ENCODE measurements at places on chromosomes 12 and 14. TPM values are rescaled to one million over a fixed set of nuclear protein-coding genes. Genes with fewer than 3 reads are reported as not detected.

The HOXC12 gene
- not detected for polyA plus RNA-seq

DNA sequence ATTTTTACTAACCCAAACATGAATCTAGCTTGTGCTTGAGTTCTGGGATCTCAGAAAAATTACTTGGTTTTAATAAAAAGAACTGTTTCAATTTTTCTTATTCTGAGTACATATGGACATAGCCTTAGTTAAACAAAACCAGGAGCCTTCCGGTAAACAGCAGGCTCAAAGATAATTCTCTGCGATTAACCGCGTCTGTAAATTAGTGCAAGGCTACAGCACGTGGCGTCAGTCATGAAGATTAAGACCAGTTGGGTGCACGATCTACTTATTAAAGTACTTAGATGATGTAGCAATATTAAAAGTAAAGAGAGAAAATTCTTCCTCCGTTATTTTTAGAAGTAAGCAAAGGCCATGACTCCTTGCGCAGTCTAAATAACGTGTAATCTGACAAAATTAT lies 700 bp downstream of the KCNJ8 start:
- peak; percentile 26 for DNase-seq

The ATP23 gene
- 14.3 TPM for polyA plus RNA-seq

GRCh38 chr12:53230108-53230845 lies 1.7 kb downstream of the RARG start:
- DNase-seq: no peak

The ACVRL1 gene
- polyA plus RNA-seq: 18.7 TPM

The BDKRB1 gene
- 0.18 TPM for polyA plus RNA-seq

The PAX9 gene
- polyA plus RNA-seq: not detected

The TSPAN19 gene
- polyA plus RNA-seq: 0.07 TPM

The TMEM121 gene
- 2.3 TPM for polyA plus RNA-seq

DNA sequence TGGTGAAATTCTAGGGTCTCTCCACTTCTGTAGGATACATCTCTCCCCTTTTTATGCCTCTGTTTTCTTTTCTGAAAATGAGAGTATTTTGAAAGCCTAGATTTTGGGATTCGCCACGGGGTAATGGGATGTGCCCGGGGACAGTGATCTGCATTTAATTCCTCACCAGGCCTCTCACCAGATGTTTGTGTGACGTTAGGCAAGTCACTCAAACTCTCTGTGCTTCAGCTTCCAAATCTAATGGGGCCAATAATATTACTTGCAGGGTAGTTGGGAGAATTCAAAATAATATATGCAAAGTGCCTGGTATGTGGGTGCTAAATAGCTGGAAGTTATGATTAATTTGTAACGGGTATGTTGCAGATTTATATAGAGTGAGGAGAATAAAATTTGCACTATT lies 78.8 kb downstream of the C12orf75 start:
- no peak for DNase-seq

The CPNE6 gene
- polyA plus RNA-seq: 0.16 TPM

- no peak for DNase-seq
Measured at GRCh38 chr14:22657861-22658260, 13.7 kb upstream of the OR6J1 start.

The FAM90A1 gene
- 0.07 TPM for polyA plus RNA-seq

The SPIC gene
- not detected for polyA plus RNA-seq

DNA sequence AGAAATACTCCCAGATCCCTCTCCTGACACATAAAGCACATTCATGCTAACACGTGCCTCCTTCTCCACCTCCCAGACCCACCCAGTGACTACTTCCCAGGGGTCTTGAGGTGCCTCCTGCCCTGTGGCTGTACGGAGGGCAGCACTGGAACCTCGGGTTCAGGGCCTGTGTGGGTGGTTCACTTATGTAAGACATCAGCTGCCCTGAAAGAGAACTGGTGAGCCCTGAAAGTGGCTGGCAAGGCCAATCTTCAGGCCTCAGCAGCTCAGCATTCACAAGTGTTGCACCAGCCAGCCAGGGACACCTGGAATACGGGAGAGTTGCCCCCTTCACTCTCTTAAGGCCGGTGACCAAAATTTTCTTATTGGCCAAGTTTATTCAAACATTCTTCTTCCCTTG lies 38.9 kb upstream of the NTF3 start:
- DNase-seq: no peak

DNA sequence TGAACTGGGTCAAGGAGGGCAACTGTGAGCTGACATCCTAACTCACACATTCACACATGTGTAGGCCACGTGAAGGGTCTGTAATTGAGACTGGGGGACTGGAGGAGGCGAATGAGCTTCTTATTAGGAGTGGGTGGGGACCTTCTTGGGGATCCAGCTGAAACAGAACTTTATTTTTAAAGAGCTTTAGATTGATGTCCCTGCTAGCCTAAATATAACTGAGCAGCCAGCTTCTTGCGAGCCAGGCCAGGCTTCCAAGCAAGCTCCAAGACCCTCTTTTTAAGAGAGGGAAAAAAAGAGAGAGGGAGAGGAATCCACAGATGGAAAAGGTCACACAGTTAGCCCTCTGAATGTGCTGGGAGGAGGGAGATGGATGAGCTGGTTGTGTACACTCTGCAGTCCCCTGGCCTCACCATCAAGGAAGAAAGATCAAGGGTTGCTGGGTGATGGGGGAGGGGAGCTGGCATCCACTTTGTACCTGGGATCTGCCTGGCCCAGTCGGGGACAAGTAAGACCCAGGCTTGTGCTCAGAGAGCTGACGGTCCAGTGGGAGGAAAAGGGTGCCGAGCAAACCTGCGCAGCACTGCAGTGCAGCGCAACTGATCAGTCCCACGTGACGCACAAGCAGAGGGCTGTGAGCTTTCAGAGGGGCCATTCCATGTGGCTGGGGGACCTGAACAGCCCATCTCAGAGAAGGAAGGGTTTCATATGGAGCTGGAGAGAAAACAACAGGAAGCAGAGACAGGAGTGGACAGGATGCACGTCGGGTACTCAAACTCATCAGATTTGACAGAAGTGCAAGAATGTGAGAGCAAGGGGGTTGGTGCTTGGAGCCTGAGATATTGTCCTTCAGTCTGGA lies 154.5 kb downstream of the ZFP36L1 start:
- DNase-seq: no peak

- no peak for DNase-seq
Measured at GRCh38 chr14:70662816-70663215, 21.1 kb downstream of the TTC9 start.

The A2M gene
- 165 TPM for polyA plus RNA-seq

The PTCSC3 gene
- polyA plus RNA-seq: not detected

The INF2 gene
- 36.6 TPM for polyA plus RNA-seq

DNA sequence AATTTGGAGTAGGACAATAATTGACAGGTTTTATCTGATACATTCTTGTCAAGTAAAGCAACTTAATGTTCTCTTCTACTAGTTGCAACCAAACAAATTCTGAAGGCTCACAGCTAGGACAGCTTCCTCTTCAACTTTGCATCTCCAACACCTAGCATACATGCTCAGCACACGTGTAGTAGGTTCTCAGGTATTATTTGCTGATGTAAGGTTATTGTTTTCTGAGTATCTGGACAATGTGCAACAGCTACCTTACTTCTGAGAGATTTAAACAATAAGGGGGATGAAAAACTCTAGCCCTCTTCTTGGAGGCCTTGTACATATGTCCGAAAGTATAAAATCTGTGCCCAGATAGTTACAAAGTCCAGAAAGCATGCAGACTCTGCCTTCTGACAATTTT lies 15.5 kb upstream of the FLRT2 start:
- no peak for DNase-seq

The TCL1B gene
- polyA plus RNA-seq: not detected

GRCh38 chr12:68918960-68919359 lies 14.0 kb downstream of the CPM start:
- DNase-seq: no peak

The SIX6 gene
- not detected for polyA plus RNA-seq

DNA sequence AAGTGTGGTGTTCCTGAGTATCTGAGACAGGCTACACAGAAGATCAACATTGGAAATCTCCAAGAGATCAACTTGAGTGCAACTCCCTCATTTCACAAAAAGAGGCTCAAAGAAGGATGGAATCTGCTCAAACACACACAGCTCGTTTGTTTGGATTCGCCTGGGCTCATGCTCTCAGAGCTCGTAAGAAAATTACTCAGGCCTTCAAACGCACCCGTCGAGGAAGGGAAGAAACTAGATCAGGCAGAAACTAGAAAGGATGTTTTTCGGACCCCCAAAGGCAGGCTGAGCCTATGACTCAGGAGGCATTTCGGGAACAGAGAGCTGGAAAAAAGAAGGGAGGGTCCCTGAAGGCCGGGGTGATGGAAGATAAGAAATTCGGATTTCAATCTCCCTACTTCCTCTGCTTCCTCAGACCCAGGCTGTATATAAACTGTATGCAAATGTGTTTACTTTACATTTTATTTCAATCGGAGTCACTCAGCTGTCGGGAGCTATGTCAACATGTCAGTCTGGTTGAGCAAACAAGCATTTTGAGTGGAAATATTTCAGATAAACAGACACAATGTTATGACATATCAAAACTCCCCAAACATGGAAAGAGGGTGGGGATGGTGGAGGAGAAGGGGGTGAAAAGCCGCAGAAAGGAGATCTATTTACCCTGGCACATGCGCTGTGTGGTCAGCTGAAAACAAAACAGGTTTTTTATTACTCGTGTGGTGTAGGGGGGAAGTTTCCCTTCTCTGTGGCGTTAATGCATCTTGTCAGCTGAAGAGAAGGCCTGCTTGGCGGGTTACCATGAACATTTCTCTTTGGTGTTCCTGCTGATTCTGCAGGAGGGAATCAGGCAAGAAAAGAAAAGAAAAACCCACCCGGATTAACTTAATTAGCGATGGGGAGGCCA lies 129.1 kb upstream of the TBX3 start:
- DNase-seq: no peak

- no peak for DNase-seq
Measured at GRCh38 chr12:64666054-64666914, 56.0 kb downstream of the RASSF3 start.

The PLEKHG7 gene
- not detected for polyA plus RNA-seq

The PRH2 gene
- polyA plus RNA-seq: not detected

All from right cardiac atrium (tissue), 5 donors.